Left ventricle myocardium inferior (tissue), 1 donor: ENCODE measurements at places on chromosomes 6 and 20. TPM values are rescaled to one million over a fixed set of nuclear protein-coding genes. Genes with fewer than 3 reads are reported as not detected.
A peak's percentile ranks its signal among the peaks of the same experiment; 100 is the strongest.

GRCh38 chr20:57157106-57157691 lies 109.2 kb downstream of the BMP7 start:
- H3K36me3 ChIP-seq: no peaks in the 10 kb centered on the region
- peaks cover 31% of the 10 kb centered on the region for H3K4me1 ChIP-seq
- peak overlapping the region; percentile 93 for H3K27ac ChIP-seq
- peak; percentile 68 for DNase-seq
- H3K27me3 ChIP-seq: no peaks in the 10 kb centered on the region
- H3K4me3 ChIP-seq: no peak overlapping the region

GNAS-AS1 gene
- 0.25 TPM for total RNA-seq

GRCh38 chr6:951399-952181 lies 258.7 kb upstream of the EXOC2 start:
- H3K4me3 ChIP-seq: no peak overlapping the region
- H3K36me3 ChIP-seq: no peaks in the 10 kb centered on the region
- no peak overlapping the region for H3K27ac ChIP-seq
- H3K27me3 ChIP-seq: peaks cover 53% of the 10 kb centered on the region
- no peak for DNase-seq
- H3K4me1 ChIP-seq: peaks cover 3% of the 10 kb centered on the region

DNA sequence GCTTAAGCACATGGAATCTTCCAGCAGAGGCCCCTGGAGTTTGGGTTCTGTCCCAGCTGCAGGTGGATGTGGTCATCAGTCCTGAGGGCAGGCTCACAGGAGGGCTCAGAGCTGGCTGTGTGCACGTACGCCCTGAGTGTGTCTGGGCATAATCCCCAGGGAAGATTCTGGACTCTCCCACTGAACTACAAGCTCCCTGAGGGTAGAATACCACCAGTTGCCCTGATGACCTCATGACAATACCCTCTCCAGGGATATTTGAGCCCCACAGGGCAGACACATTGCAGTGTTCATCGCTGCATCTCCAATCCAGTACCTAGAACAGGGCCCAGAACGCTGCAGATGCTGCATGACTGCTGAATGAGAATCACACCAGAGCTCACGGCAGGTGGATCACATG lies 92.5 kb downstream of the BMP7 start:
- no peaks in the 10 kb centered on the region for H3K36me3 ChIP-seq
- no peak for DNase-seq
- no peaks in the 10 kb centered on the region for H3K4me1 ChIP-seq

DNA sequence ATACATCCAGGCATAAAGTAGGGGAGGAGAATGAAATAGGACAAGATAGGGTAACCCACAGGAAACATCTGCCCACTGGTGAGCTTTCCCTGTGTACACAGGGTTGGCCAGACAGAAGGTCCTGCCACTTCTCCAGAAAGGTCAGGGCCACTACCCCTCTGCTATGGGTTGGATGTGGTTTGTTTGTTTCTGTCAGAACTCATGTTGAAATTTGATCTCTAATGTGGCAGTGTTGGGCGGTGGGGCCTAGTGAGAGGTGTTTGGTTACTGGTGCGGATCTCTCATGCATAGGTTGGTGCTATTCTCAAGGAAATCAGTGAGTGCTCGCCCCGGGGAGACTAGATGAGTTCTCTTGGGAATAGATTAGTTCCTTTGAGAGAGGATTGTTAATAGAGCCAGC lies 15.6 kb upstream of the MAS1 start:
- no peak for DNase-seq
- no peak overlapping the region for H3K4me3 ChIP-seq
- no peaks in the 10 kb centered on the region for H3K4me1 ChIP-seq
- H3K27ac ChIP-seq: no peak overlapping the region
- no peaks in the 10 kb centered on the region for H3K36me3 ChIP-seq

PACRG gene
- total RNA-seq: 10.5 TPM

- H3K4me3 ChIP-seq: no peak overlapping the region
- DNase-seq: no peak
- H3K4me1 ChIP-seq: no peaks in the 10 kb centered on the region
- no peaks in the 10 kb centered on the region for H3K27me3 ChIP-seq
Measured at GRCh38 chr6:95423331-95423730, 154.0 kb upstream of the MANEA start.

- H3K36me3 ChIP-seq: no peaks in the 10 kb centered on the region
- peak overlapping the region; percentile 79 for H3K27ac ChIP-seq
- H3K4me1 ChIP-seq: peaks cover 30% of the 10 kb centered on the region
- peak; percentile 56 for DNase-seq
- H3K4me3 ChIP-seq: peak overlapping the region; percentile 75
Measured at GRCh38 chr6:28981431-28981832, 23.7 kb downstream of the ZNF311 start.

DNA sequence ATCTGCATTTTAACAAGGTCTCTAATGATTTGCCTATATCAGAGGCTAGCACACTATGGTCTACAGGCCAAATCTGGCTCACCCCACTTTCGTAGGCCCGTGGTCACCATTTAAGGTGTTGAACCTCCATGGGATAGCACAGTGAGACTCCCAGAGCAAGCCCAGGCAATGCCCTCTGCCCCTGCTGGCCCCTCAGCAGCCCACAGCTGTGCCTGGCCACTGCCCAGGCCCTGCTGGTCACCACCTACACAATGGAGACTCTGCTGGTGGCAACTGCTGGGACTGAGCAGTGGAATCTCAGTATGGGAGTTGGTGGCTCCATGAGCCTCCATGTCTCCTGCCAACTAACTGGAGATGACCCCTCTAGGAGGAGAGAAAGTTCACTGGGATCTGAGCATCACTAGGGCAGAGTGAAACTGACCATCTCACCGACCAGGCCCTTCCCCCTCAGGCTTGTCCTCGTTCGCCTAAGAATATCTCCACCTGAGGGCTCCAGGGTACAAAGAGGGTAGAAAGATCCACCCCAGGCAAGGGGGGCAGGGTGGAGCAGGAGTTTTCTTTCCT lies 2.3 kb downstream of the ANKRD66 start:
- DNase-seq: no peak
- H3K27me3 ChIP-seq: peaks cover 3% of the 10 kb centered on the region
- no peak overlapping the region for H3K27ac ChIP-seq
- no peak overlapping the region for H3K4me3 ChIP-seq

DNA sequence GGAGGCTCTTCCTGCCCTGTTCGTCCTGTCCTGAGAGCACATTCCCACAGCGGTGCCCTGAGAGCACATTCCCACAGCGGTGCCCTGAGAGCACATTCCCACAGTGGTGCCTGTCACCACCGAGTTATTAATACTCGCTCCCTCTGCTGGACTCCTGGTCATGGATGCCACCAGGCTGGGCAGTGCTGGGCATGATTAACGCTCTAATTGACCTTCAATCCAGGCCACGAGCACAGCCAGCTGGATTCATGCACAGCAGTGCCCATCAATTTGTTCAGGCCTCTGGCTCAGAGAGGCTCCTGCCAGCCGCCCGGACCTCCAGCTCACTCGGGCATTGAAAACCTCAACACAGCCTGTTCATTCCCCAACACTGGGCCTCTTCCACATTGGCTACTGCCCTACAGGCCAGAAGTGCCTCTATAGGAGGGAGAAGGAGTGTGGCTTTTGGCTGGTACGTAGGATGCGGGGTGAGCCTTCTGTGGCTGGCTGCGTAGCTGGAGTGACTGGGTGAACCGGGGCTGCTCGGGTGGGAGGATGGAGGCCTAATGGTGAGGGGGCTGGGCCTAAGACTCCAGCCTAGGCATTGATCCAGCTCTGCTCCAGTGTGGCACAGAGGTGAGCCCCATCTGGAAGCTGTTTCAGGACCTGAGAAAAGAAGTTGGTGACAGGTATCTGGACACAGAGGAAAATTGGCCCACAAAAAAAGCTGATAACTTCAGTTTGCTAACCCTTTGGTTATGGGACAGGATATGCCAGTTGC lies 9.3 kb downstream of the IP6K3 start:
- H3K4me3 ChIP-seq: peak overlapping the region; percentile 29
- peak; percentile 59 for DNase-seq
- peaks cover 96% of the 10 kb centered on the region for H3K4me1 ChIP-seq
- peaks cover 38% of the 10 kb centered on the region for H3K36me3 ChIP-seq

DNA sequence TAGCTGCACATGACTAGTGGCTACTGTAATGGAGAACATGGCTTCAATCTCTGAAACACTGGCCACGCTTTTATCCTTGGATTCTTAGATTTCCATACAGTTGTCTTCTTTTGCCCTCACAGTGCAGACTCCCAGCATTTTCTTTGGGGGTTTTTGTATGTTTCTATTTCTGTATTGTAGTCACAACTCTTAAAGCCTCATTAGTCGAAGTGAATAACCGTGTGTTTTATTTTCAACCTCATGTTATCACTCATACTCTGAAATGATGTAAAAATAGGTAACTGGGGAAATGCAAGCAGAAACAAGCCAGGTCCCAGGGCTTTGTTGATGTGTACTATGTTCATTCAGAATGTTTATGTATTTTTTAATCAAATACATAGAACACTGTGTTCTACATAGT lies 162.9 kb downstream of the JARID2 start:
- DNase-seq: no peak
- no peaks in the 10 kb centered on the region for H3K27me3 ChIP-seq
- no peak overlapping the region for H3K4me3 ChIP-seq

- no peaks in the 10 kb centered on the region for H3K4me1 ChIP-seq
- DNase-seq: no peak
- H3K4me3 ChIP-seq: no peak overlapping the region
- peaks cover 28% of the 10 kb centered on the region for H3K27me3 ChIP-seq
- H3K27ac ChIP-seq: no peak overlapping the region
Measured at GRCh38 chr6:19991176-19991575, 154.0 kb downstream of the ID4 start.

- H3K4me3 ChIP-seq: peak overlapping the region; percentile 16
- no peaks in the 10 kb centered on the region for H3K27me3 ChIP-seq
- peaks cover 99% of the 10 kb centered on the region for H3K4me1 ChIP-seq
- no peaks in the 10 kb centered on the region for H3K36me3 ChIP-seq
- no peak for DNase-seq
Measured at GRCh38 chr20:36856691-36857635, 19.0 kb upstream of the TLDC2 start.

DNA sequence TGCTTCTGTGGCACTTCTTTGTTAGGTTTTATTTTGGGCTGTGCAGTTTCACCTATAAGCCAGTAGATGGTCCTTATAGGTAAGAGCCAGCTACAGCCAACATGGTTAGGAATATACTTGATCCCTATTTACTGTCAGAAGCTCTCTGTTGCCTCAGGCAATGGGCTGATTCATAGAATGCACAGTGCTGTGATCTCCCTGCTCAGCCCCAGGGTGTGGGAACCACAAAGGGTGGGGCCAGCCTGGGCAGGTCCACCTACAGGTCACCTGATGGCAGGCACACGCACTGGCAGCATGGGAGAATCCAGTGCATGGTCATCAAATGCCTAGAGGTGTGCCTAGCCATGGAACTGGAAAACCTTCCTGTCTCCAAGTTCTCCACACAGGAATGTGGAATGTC lies 191.9 kb downstream of the MOXD1 start:
- H3K27me3 ChIP-seq: no peaks in the 10 kb centered on the region
- no peaks in the 10 kb centered on the region for H3K4me1 ChIP-seq
- no peak overlapping the region for H3K4me3 ChIP-seq
- H3K27ac ChIP-seq: no peak overlapping the region

SRC gene
- 4.2 TPM for total RNA-seq

- H3K4me3 ChIP-seq: no peak overlapping the region
- H3K36me3 ChIP-seq: no peaks in the 10 kb centered on the region
- peak overlapping the region; percentile 77 for H3K27ac ChIP-seq
- DNase-seq: peak; percentile 60
- H3K27me3 ChIP-seq: no peaks in the 10 kb centered on the region
- H3K4me1 ChIP-seq: peaks cover 73% of the 10 kb centered on the region
Measured at GRCh38 chr6:43798688-43799444, 28.9 kb downstream of the VEGFA start.

PRR18 gene
- total RNA-seq: not detected

GGTLC1 gene
- total RNA-seq: not detected

- no peak for DNase-seq
- H3K36me3 ChIP-seq: no peaks in the 10 kb centered on the region
- H3K4me1 ChIP-seq: peaks cover 86% of the 10 kb centered on the region
- no peaks in the 10 kb centered on the region for H3K27me3 ChIP-seq
- H3K4me3 ChIP-seq: no peak overlapping the region
Measured at GRCh38 chr6:15431762-15432483, 186.1 kb downstream of the JARID2 start.

- no peak for DNase-seq
- no peak overlapping the region for H3K27ac ChIP-seq
- H3K27me3 ChIP-seq: no peaks in the 10 kb centered on the region
- H3K4me1 ChIP-seq: no peaks in the 10 kb centered on the region
- no peaks in the 10 kb centered on the region for H3K36me3 ChIP-seq
- no peak overlapping the region for H3K4me3 ChIP-seq
Measured at GRCh38 chr6:10184371-10185227, 230.3 kb downstream of the TFAP2A start.

- no peaks in the 10 kb centered on the region for H3K27me3 ChIP-seq
- no peak overlapping the region for H3K4me3 ChIP-seq
- DNase-seq: no peak
Measured at GRCh38 chr6:105839266-105839665, 246.9 kb upstream of the PRDM1 start.

TGM3 gene
- not detected for total RNA-seq

GRCh38 chr6:140581601-140582000 lies 1207.2 kb upstream of the CITED2 start:
- H3K4me1 ChIP-seq: no peaks in the 10 kb centered on the region
- H3K36me3 ChIP-seq: no peaks in the 10 kb centered on the region
- no peak overlapping the region for H3K4me3 ChIP-seq
- H3K27ac ChIP-seq: no peak overlapping the region

GRCh38 chr6:140844167-140844566 lies 1288.6 kb upstream of the GJE1 start:
- H3K36me3 ChIP-seq: no peaks in the 10 kb centered on the region
- no peaks in the 10 kb centered on the region for H3K27me3 ChIP-seq
- DNase-seq: no peak
- no peak overlapping the region for H3K27ac ChIP-seq

MROH8 gene
- 3.6 TPM for total RNA-seq

- H3K36me3 ChIP-seq: no peaks in the 10 kb centered on the region
- no peaks in the 10 kb centered on the region for H3K4me1 ChIP-seq
- no peak overlapping the region for H3K27ac ChIP-seq
- DNase-seq: no peak
- no peak overlapping the region for H3K4me3 ChIP-seq
Measured at GRCh38 chr6:5457041-5457440, 195.7 kb downstream of the FARS2 start.

DNA sequence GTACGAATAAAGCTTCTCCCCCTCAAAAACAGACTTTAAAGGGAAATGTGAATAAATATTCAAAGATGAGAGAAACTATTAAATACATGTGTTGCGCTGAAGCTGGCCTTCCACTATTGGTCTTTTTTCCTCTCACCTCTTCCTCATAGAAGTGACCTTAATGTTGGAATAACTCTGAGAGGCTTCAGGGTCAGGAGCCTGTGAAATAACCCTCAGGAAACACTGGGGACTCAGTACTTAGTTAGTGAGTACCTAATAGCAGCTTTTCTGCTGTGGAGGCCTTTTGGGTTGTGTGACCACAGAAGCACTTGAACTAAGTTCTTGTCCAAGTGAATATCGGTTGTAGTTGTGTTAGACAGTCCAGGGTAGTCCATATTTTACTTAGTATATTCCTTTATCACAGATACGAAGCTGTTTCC lies 799 bp upstream of the SHPRH start:
- peak overlapping the region; percentile 83 for H3K4me3 ChIP-seq
- no peaks in the 10 kb centered on the region for H3K36me3 ChIP-seq
- peaks cover 52% of the 10 kb centered on the region for H3K4me1 ChIP-seq
- no peaks in the 10 kb centered on the region for H3K27me3 ChIP-seq
- peak overlapping the region; percentile 90 for H3K27ac ChIP-seq
